ENCODE measurements at places on chromosomes 13 and 19. TPM values are rescaled to one million over a fixed set of nuclear protein-coding genes. Genes with fewer than 3 reads are reported as not detected.
A peak's percentile ranks its signal among the peaks of the same experiment; 100 is the strongest.

The ZNF468 gene
- total RNA-seq, result 19.8 TPM

The ZNF880 gene
- total RNA-seq, result 15.2 TPM

The ERCC1 gene
- total RNA-seq, result 73.8 TPM

The AKT2 gene
- 91.7 TPM for total RNA-seq

The CBARP gene
- 13.2 TPM for total RNA-seq

The ZNF100 gene
- total RNA-seq, result 2.3 TPM

The MTUS2 gene
- 0.13 TPM for total RNA-seq

The ERICH6B gene
- total RNA-seq, result not detected

The OR7C1 gene
- 2.6 TPM for total RNA-seq

The LIN7B gene
- total RNA-seq, result 53.9 TPM

The RCBTB1 gene
- 12.8 TPM for total RNA-seq

The PIK3R2 gene
- 28.4 TPM for total RNA-seq

The HIPK4 gene
- total RNA-seq, result 0.46 TPM

DNA sequence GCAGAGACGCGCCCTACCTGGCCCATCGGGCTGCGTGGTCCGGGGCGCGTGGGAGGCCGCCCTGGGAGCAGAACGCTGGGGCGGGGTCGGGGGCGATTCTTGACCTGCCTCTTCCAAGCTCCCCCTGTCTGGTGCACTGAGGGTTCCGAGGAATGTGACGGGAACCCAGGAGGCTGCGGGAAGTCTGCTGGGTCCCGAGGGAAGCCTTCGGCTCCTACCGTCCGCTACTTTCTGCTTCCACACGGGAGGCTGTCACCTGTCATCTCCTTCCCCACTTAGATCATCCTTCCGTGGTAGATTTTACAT, 781 bp upstream of the SPRYD7 start:
- DNase-seq, result no peak

- DNase-seq, result no peak
These were observed 133.4 kb upstream of the SPACA7 start for GRCh38 chr13:112242777-112243176.

DNA sequence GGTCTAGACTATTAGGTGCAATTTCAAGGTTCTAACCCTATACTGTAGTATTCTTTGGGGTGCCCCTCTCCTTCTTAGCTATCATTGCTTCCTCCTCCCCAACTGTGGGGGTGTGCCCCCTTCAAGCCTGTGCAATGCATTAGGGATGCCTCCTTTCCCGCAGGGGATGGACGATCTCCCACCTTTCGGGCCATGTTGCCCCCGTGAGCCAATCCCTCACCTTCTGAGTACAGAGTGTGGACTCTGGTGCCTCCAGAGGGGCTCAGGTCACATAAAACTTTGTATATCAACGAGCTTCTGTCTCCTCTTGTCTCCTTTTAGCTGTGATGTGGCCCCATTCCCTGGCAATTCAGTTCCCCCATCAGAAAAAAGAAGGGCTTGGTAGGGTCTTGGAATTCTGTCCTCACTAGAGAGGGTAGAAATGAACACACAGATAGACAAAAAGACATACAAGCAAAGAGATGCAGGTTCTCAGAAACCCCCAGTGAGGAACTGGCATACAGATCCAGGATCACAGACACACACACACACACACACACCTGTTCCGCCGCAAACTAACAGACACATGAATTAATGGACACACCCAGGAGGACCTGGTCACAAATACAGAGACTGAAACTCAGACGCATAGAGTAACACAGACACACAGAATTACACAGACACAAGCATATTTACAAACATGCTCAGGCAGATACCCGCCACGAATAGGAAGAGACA, 2.5 kb upstream of the HNRNPUL1 start:
- DNase-seq, result peak; percentile 22

DNA sequence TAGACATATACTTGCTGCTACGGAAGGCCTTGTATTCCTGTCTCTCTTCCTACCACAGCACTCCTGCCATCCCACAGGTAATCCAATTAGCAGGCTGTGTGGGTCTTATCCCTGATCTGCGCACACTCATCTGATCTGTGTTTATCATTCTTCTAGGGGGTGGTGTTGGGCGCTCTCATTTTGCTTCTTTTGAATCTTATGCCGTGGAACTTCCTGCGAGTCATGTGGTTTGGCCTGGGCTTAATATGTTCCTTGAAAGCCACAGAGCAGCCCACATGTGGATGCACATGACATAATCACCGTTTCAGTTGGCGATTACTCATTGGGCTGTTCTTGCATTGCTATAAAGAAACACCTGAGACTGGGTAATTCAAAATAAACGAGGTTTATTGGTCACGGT, 7.5 kb downstream of the RASA3 start:
- DNase-seq, result no peak

DNA sequence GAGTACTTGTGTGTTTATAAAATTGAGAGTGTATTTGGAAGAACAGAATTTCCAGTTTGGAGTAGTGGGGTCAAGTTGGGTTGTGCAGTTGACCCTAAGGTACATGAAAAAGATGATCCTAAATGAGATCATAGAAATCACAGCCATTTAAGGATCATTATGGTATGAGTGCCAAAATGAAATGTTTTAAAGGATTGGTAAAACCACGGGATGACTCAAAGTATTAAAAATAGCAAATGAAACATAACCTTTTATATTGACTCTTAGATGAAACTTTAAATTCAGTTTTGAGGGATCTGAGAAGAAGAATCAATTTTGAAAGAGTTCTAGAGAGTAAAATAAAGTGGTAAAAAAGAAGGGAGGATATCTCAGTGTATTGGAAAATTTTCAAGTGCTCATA, 773.8 kb downstream of the GPC5 start:
- DNase-seq, result no peak

GRCh38 chr19:41530761-41531301, 45.1 kb upstream of the CEACAM21 start:
- DNase-seq, result peak; percentile 87

DNA sequence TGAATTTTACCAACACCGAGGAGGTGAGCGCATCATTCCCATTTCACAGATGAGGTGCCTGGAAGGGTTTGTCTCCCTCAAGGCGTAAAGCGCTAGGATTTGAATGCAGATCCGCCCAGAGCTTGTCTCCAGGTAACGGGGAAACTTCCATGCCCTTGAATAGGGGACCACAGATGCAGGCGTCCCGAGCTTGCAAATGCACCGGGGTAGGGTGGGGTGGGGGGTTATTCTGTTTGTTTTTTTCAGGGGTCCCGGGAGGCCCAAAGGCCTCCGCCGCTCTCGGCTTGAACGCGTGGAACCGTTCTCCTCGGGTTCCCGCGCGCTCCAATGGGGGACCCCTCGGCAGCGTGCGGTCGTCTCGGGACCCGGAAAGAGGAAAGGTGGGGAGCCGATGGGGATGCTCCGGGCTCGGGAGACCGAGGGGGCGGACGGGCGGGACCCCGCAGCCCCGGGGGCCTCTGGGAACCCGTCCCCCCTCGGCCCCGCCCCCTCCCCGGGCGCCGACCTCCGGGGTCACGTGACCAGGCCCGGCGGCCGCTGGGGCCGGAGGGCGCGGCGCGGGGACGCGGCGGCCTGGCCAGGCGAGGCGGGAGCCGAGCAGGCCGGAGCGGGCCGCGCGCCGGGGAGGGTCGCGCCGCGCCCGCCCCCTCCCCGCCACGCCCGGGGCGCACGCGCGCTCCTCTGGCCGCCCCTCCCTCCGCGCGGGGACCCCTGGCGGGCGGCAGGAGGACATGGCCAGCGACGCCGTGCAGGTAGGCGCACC, at the start of gene PKN1:
Gene PKN1, plus strand, starts transcription at position 516 of the 763 bp plus-strand sequence. Its CDS starts 216 bp downstream, at position 732.
- DNase-seq, result no peak

DNA sequence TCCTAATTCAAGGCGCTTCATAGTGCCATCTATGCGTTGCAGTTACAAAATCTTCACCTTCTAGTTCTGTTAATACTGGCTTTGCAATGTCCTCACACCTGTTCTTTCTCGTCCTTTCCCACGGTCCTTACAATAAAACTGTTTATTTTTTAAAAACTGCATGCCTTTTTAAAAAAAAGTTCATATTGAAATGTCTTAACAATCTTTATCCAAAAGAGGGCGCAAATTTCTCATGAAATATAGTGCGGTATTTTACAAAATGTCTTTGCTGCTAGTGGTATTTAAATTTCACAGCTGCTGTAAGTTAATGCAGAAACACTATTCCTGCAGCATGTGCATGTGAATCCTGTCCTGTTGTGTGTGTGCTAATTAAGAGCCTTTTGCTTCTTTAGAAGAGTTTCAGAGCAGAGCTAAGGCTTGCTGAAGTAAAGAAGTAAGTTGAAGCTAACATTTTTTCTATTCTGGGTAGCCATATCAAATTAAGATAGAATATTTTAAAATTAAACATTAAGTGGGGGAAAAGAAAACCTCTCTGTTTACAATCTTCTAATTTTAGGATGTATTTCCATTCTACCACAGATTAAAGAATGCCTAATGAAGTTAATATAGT, 15.8 kb upstream of the CLDN10 start:
- no peak for DNase-seq

- DNase-seq, result no peak
These were observed 629 bp downstream of the IZUMO4 start for GRCh38 chr19:2097203-2097885.

- DNase-seq, result no peak
These were observed 5.9 kb downstream of the COL4A1 start for GRCh38 chr13:110301083-110301482.

- no peak for DNase-seq
These were observed 25.4 kb downstream of the ZNF558 start for GRCh38 chr19:8806661-8807060.

DNA sequence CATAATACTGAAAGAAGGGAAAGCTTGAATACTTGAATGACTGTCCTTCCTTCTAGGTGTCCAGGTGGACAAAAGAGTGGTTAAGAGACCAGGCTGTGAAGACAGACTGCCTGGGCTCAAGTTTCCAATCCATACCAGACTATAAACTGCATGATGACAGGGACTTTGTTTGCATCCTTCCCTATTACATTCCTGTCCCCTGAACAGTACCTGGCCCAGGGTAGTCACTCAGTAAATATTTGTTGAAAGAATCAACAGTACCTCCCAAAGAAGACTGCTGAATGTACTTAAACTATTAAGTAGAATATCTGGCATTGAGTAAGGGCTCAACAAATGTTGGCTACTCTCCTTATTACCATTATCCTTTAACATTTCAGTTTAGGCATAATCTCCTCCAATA, 29.7 kb downstream of the MIPEP start:
- DNase-seq, result no peak

- DNase-seq, result no peak
These were observed 8.7 kb downstream of the UCHL3 start for GRCh38 chr13:75558145-75558840.

GRCh38 chr19:46602392-46603194, 1.5 kb downstream of the CALM3 start:
- peak; percentile 86 for DNase-seq

GRCh38 chr19:38661996-38662395, 14.5 kb downstream of the ACTN4 start:
- peak; percentile 74 for DNase-seq

- no peak for DNase-seq
These were observed 9.1 kb upstream of the EPHX3 start for GRCh38 chr19:15241259-15241910.

DNA sequence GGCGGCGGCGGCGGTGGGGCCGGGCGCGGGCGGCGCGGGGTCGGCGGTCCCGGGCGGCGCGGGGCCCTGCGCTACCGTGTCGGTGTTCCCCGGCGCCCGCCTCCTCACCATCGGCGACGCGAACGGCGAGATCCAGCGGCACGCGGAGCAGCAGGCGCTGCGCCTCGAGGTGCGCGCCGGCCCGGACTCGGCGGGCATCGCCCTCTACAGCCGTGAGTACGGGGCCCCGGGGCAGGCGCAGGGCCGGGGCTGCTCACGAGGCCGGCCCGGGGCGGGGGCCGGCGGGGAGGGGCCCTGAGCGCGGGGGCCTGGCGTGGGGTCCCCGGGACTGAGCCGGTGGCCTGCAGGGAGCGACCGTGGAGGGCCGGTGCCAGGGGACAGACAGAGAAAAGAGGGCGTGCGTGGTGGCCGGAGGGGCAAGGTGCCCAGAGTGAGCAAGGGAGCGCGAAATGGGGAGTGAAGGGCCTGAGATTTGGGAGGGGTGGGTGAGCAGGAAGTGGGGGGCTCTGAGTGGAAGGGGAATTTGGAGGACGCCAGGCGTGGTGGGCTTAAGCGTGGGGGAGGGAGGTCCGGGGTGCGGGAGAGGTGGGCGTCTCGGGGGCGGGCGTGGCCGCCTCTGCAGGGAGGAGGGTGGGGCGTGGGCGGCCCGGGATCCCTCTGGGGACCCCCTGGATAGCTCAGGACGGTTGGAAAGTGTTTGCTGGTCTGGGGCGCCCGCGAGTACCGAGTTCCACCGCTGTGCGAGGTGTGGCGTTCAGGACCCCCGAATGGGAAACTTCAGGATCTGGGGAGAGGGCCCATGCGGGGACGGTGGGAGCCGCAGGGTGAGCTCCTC, 575 bp downstream of the CARM1 start:
- peak; percentile 53 for DNase-seq

GRCh38 chr19:30784850-30785457, 412.8 kb downstream of the ZNF536 start:
- peak; percentile 17 for DNase-seq

GRCh38 chr13:89029062-89029461, 1357.9 kb downstream of the SLITRK5 start:
- no peak for DNase-seq

GRCh38 chr13:105139380-105140285, 1395.8 kb downstream of the EFNB2 start:
- peak; percentile 86 for DNase-seq

DNA sequence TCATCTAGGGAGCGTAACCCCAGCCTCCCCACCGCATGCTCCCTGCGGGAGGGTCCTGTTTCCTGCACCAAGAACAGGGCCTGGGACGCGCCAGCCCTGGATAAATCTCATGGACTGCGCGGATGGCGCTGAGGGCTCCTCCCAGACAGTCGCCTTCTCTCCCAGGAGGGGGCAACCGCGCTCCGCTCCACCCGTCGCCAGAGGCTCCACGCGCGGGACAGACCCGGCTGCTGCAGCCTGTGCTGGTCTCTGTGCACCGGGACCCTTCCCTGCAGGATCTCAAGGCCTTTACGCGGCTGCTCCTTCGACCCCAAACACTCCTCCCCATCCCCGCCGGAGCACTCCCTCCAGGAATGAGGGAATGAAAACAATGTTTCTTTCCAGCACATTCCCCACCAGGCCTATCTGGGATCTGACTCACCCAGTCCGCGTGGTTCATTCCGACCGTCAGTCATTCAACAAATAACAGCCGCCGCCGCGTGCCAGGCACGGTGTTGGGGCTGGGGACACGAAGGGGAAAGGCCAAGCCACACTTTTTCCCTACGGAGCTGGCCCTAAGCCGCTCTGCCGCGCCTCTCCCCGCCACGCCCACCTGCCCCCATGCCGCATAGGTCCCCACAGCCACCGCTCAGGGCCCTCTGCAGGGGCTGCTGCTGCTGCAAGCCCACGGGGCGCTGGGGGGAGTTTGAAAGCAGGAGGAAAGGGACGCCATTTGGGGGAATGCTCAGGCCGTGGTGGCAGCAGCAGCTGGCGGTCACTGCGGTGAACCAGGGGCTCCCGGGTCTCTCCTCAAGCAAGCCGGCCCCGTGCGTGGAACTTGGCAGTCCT, 6.0 kb downstream of the PNMA8B start:
- peak; percentile 91 for DNase-seq

- no peak for DNase-seq
These were observed 2.1 kb downstream of the RNF126 start for GRCh38 chr19:660793-661426.

- DNase-seq, result no peak
These were observed 1032.2 kb upstream of the SLC10A2 start for GRCh38 chr13:104098421-104098820.

GRCh38 chr19:42276821-42277220, 7.8 kb downstream of the CIC start:
- DNase-seq, result no peak
